CD4-positive, alpha-beta T cell treated with Interleukin-12 subunit alpha and Interleukin-12 subunit beta, for 1 hour (primary cell): ENCODE measurements at places on chromosomes 1 and 21.
A peak's percentile ranks its signal among the peaks of the same experiment; 100 is the strongest.

DNA sequence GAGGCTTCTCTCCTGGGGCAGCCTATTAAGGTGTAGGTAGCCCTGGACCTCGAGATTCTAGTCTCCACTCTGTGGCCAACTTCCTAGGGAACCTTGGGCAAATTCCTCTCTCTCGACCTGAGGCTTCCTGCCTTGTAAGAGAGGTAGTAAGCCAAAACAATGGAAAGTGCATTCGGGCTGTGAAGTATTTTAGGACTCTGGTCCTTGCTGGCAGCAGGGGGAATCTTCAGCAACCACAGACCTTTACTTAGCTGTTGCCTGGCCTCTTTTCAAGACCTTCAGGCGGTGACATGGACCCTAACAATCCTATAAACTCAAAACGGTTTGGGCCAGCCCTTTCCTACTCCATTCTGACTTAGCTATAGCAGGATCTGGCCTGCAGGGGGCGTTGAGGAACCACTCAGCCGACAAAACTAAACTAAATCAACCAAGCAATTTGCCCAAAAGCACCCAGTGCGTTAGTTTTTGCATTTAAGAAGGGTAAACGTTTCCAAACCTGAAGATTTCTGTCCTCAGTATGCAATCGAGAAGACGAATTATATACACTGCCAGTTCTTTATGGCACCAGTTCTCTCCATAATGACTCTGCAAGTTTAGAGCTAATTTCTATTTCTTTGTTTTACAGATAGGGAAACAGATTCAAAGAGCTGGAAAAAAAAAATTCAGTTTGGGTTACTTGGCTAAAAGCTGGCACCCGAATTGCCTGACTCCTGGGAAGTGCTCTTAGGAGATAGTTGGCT, 10.9 kb upstream of the SESN2 start:
- peak; percentile 87 for DNase-seq

DNA sequence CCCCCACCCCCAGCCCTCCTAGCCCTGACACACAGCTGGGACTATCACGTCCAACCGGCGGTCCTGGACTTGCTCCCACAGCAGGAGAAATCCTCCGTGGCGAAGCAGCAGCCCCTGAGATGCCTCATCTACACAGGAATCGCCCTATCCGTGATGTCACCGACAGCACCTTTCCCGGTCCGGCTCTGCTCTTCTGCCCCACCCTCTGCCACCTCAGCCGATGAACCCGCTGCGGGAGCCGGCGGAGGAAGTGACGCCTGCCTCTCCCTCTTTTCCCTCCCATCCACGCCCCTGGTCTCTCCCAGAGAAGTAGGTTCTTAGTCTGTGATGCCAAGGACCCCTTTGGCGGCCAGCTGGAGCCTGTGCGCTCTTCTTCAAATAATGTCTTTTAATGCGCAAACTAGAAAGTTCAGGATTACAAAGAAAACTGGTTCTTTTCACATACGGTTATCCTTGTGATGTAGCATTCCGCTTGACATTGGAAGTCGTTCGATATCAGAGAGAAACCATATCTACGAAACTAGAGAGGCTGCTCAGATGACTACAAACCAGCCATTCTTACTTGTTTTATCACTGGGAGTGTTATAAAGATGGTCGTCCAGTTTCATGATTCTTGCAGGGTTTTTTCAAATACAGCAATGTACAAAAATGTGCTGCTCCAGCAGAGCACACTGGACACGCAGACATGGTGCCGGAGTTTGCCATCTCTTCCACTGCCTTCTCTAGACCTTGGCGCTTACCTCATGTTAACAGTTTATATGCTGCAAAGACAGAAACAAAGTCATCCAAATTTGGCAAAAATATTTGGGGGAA, 120.3 kb downstream of the PPIAL4G start:
- peak; percentile 27 for DNase-seq

- no peak for DNase-seq
Observed at GRCh38 chr1:20723159-20723536, 5.3 kb upstream of the KIF17 start.

GRCh38 chr1:8464377-8464776, 146.5 kb downstream of the SLC45A1 start:
- DNase-seq, result no peak

DNA sequence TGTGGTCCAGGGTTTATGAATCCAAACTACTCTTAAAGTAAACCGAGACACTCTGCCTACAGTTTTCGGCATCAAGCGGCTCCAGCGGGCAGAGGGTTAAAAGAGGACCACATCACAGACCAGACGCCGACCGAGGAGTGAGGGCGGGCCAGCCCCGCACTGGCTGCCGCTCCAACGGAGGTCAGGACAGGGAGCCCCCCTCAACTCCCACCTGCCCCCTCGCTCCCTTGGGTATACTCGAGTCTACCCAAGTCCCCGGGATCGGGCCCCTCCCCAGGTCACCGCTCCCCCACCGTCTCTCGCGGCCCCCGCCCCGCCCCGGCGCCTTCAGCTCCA, 312 bp downstream of the ARNT start:
- no peak for DNase-seq

GRCh38 chr1:21568006-21568746, 59.0 kb downstream of the ALPL start:
- no peak for DNase-seq

- no peak for DNase-seq
Observed at GRCh38 chr21:37383086-37383485, 16.5 kb downstream of the DYRK1A start.

DNA sequence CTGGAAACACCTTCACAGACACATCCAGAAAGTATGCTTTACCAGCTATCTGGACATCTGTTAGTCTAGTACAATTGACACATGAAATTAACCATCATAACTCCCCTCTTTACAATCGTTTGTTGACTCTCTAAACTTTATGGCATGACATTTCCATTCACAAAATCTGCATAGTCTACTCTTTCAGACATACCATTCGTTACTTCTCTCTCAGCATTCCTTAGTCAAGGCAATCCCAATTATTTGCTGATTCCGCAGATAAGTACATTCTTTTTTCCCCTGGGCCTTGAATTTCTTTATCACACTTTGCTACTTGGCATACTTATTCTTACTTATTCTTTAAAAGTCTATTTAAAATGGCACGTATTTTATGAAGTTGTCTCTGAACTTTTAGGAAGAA, 15.1 kb upstream of the CRB1 start:
- no peak for DNase-seq

DNA sequence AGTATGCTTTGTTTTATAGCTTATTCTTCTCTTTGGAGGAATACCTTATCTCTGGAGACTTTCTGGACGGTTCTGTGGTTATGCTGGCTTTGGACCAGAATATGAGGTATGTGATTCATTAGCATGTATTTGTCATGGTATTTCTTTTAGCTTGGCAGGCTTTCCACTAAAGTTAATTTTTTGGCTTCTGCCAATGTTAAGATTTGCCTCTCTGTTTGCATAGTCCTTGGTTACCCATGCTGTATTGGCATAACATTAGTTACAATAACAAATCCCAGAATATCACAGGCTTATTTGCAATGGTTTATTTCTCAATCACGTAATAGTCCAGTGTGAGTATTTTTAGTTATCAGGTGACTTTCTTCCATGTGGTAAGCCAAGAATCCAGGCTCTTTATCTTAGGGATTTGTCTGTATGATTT, 9.7 kb downstream of the ZMPSTE24 start:
- no peak for DNase-seq

- DNase-seq, result no peak
Observed at GRCh38 chr1:53115403-53116306, 26.8 kb downstream of the SLC1A7 start.

- DNase-seq, result no peak
Observed at GRCh38 chr1:172530000-172530399, 3.0 kb upstream of the SUCO start.

- no peak for DNase-seq
Observed at GRCh38 chr1:94245747-94246438, 8.5 kb upstream of the ARHGAP29 start.

GRCh38 chr1:209900734-209901133, 37.3 kb upstream of the SYT14 start:
- no peak for DNase-seq

GRCh38 chr1:27891196-27891889, 19.0 kb downstream of the THEMIS2 start:
- peak; percentile 68 for DNase-seq

DNA sequence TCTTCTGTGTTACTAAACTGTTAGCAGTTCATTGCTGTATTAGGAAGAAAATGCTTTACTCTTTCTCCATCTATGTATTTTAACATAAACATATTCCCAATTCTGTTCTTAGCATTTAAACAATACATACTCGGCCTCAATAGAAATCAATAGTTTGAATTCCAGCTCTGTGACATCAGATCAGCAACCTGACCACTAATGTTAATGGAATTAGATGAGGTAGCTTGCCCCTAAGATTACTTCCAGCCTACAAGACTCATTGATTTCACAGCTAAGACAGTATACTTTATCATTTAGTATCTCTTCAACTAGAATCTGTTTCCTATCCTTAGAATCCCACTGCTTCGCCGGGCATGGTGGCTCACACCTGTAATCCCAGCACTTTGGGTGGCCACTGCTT, 38.9 kb downstream of the EPRS1 start:
- no peak for DNase-seq

DNA sequence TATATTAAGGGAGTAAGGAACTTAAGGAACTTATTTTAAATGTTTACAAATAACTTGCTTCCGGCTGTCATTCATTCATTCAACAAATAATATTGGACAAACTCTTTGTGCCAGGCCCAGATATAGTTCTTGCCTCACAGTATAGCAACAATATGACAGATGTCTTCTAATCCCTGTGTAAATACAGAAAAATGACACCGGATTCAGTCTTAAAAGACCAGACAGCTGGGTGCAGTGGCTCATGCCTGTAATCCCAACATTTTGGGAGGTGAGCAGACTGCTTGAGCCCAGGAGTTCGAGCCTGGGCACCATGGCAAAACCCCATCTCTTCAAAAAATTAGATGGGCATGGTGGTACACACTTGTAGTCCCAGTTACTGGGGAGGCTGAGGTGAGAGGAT, 23.7 kb downstream of the EIF2B3 start:
- DNase-seq, result no peak

DNA sequence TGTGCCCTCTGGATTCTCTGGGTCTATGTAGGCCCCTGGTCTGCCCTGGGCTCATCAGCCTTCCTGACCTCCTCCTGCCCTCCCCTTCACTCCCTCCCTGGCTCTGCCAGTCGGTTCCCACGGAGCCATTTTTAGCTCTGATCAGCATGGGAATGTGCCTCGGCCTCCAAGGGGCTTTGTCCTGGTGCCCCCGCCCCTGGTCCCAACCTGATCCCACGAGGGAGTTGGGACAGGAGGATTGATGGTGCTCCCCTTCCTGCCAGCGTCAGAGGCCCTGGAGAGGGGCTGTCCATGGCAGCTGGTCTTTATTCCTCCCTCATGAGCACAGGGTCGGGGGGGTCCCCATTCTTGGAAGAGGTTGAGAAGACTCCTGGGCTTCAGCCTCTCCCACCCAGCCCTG, 24.9 kb downstream of the ETNK2 start:
- DNase-seq, result no peak

GRCh38 chr1:7373876-7374562, 397.1 kb upstream of the VAMP3 start:
- no peak for DNase-seq

GRCh38 chr1:82090104-82090503, 289.4 kb downstream of the ADGRL2 start:
- no peak for DNase-seq
